Activated naive CD4-positive, alpha-beta T cell (primary cell): ENCODE measurements at places on chromosomes 7 and 10.

- DNase-seq, result no peak
These were observed 636.5 kb downstream of the ZNF716 start for GRCh38 chr7:58086461-58086860.

DNA sequence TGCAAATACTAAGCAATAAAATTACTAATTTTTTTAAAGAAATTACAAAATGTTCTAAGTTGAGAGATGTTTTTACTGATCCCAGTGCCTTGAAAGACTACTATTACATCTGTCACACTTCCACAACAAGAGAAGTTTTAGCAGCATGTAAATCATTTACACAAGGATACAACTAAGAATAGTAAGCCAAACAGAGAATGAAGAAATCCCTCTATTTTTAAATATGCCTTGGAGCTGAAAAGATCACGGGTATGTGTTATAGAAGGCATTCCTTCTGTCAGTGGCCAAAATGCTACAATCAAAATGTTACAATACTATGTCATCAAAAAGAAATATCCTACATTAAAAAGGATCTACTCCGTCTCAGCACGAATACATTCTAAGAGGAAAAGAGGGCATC, 52.6 kb downstream of the LARP4B start:
- no peak for DNase-seq

- DNase-seq, result no peak
These were observed 25.9 kb downstream of the ABRAXAS2 start for GRCh38 chr10:124827474-124827873.

DNA sequence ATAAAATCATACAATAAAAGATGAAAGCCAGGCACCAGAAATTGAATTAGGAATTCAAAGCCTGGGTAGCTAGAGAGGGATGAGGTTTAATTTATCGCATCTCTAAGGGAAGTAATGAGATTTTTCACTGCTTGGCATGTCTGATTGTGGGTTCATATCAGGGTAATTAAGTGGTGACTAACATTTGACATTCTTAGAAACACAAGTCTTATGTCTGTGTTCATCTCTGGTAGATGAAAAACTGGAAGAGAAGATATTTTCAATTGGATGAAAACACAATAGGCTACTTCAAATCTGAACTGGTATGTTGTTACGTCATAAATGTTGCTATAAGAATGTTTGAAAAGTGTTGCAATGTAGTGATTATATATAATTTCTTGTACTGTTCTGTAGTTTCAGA, 36.8 kb upstream of the ARMS2 start:
- DNase-seq, result no peak

GRCh38 chr10:1255600-1256431, 199.6 kb downstream of the WDR37 start:
- no peak for DNase-seq

- DNase-seq, result no peak
These were observed 33.5 kb downstream of the DPY19L1 start for GRCh38 chr7:35003679-35004303.

- DNase-seq, result no peak
These were observed 311.4 kb upstream of the LRGUK start for GRCh38 chr7:133815611-133816210.

DNA sequence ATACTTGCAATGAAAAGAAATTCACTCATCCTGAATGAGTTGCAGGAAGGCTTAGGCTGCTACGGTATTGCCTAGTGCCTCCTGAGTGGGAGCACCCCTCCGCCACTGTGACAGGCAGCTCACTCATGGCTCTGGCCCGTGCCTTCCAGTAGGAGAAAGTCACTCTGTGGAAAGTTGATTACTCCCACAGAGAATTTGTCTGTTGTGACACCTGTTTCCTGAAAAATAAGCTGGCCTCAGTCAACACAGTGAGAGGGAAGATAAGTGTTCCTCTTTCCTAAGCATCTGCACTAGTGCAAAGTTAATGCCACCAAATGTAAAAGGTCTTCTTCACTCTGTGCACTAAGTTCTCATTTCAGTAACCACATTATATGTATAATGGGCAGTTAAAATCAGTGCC, 158.8 kb upstream of the INHBA start:
- DNase-seq, result no peak

GRCh38 chr10:30557884-30558283, 71.7 kb downstream of the LYZL2 start:
- DNase-seq, result no peak

GRCh38 chr10:17178006-17178405, 23.5 kb downstream of the TRDMT1 start:
- DNase-seq, result no peak

DNA sequence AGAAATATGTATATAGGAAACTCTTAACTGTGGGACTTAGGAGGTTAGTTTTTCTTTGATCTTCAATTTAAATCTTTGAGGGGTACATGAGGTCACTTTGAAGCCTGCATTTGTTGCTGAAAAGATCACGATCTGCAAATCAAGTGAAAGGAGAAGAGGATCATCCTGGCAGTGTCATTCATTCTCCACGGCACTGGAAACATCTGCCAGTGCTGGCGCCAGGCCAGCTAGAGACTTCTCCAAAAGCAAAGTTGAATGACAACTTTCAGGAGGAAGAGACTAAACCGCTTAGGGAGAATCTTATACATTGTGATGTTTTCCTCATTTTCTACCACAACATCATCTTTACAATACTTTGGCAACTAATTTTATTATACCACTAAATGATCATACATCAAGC, 42.5 kb downstream of the MRC1 start:
- no peak for DNase-seq

DNA sequence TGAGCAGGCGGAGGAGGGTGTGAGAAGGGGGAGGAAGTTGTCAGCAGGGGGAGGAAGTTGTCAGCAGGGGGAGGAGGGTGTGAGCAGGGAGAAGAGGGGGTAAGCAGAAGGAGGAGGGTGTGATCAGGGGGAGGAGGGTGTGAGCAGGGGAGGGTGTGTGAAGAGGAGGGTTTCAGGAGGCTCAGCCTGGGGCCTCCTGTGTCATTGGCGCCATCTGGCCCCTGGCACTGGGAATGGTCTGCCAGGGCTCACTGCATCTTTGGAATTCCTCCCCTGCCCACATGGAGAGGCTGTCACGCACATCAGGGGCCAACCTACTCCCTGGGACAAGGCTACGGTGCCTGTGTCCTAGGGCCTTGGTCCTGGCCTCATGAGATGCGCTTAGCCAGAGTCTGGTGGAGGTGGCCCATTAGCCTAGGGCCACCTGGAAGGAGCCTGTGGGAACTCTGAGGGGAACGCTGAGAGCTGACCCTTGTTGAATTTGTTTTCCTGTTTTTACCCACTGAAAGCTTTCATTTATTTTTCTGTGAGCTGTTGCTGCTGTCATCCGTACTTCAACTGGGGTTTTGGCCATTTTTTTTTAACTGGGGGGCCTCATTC, 18.0 kb downstream of the CAMK2B start:
- no peak for DNase-seq

DNA sequence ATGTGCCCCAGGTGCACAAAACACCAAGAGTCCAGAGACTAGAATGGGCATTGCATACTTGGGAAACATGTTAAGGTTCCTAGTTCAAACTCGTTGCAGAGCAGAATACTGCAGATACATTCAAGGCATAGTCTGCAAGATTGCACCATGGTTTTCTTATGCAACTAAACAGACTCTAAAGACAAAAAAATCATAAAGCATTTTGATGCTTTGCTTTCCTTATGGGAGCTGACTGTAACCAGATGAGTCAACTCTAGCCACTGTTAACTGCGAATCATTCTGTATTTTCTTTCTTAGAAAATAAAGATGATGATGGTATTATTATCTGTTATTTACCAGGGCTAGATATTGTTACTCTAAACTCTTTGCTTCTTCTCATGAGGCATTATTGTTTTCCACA, 19.7 kb downstream of the TRUB1 start:
- no peak for DNase-seq

DNA sequence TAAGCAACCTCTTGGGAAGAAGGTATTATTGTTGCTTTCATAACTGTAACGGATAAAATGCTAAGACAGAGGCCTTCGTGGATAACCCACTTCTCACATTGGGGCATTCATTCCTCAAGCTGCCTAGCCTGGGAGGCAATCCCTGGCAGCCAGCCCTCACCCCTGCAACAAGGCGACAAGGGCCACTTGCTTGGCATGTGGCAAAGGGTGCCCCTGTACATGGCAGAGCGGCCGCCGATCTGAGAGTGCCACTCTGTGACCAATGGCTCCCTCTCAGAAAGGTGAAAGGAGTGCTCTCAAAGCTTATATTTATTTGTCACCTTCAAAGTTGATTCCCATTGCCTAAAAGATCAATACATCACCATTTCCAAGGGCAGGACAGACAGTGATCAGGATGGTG, 31.9 kb downstream of the EBF3 start:
- DNase-seq, result no peak

- DNase-seq, result no peak
These were observed 17.0 kb downstream of the KLHDC10 start for GRCh38 chr7:130087364-130087763.

- DNase-seq, result no peak
These were observed 138.1 kb upstream of the TCF7L2 start for GRCh38 chr10:112811741-112812551.

- DNase-seq, result no peak
These were observed 104.6 kb downstream of the CYTH3 start for GRCh38 chr7:6167587-6168476.

DNA sequence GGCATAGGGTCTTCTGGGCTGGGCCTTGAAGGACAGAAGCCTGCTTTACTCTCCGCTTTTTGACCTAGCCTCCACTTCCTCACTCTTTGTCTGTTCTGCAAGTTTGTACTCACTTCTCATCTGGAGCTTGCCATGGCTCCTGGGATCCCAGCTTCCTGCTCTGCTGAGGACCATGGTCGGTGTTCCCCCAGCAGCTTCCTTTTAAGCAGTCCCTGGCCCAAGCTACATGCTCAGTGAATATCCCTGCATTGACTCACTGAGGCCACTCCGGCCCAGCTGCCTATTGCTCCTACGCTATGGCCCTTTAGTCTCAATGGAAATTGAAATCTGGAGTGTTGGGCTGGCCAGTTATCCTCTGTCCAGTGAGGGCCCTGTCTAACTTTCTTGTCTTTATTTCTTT, 427.7 kb downstream of the RPS24 start:
- DNase-seq, result no peak

DNA sequence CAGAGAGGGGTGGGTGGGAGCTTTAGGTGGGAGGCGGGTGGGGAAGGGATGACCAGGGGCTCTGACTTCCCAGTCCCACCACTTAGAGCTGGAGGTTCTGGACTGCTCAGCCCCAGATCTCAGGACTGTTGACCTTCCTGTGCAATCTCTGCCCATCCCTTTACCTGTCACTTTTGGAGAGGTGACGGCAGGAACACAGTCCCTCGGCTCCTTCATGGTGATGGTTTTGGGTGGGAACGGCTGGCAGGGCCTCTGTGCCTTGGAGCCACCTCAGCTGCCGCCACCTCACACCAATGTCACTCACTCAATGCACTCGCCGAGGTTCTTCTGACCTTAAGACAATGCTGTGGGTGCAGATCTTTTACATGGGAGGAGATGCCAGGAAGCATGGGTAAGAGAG, 49.0 kb downstream of the TMEM270 start:
- no peak for DNase-seq

GRCh38 chr7:85750454-85750949, 563.6 kb upstream of the SEMA3D start:
- no peak for DNase-seq

- DNase-seq, result no peak
These were observed 91.7 kb downstream of the GLRX3 start for GRCh38 chr10:130227883-130228282.

DNA sequence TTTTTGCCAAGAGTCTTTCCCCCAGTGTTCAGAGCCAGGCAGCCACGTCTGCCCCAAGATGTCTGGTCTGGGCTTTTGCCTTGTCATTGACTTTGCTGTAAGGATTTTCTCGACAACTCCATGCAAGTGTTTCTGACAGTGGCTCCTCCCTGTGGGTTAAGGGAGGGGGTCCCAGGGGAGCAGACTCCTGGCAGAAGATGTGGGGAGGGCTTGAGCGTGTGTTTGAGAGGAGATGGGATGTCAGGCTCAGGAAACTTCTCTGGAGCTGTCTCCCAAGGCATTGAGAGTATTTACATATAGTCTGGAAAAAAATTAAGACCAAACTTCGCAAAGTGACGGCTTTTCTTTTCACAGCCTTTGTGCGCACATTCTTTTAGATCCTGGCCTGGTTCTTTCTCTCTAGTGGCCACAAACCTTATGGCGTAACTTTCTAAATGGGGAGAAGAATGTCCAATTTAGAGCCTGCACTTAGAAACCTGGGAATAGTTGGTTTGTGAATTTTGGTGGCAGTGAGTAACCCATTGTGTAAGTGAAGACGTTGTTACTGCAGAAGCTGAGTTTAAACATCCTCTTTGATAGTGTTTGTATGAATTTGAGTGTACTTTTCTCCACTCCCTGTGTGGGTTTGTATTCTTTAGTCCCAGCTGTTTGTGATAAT, 201.5 kb downstream of the LRMDA start:
- no peak for DNase-seq

GRCh38 chr7:155710031-155710430, 65.6 kb downstream of the RBM33 start:
- DNase-seq, result no peak

DNA sequence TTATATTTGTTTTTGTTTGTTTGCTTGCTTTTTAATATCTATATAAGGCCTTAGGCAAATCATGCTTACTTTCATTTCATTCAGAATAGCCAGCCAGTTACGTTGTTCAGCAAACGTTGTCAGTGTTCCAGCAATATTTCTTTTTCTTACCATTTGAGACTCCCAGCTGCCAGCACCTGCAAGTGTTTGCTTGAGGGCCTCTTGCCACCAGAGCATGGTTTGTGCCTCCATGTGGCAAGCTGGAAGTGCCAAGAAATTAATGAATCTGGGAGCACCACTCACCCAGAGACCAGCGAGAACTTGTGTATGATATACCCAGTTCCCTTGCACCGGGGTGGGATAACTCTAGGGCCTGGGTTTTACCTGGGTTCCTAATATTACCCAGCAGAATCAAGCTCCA, 177.1 kb upstream of the CSTF2T start:
- DNase-seq, result no peak

- no peak for DNase-seq
These were observed 789 bp downstream of the TCF7L2 start for GRCh38 chr10:112950714-112951358.

DNA sequence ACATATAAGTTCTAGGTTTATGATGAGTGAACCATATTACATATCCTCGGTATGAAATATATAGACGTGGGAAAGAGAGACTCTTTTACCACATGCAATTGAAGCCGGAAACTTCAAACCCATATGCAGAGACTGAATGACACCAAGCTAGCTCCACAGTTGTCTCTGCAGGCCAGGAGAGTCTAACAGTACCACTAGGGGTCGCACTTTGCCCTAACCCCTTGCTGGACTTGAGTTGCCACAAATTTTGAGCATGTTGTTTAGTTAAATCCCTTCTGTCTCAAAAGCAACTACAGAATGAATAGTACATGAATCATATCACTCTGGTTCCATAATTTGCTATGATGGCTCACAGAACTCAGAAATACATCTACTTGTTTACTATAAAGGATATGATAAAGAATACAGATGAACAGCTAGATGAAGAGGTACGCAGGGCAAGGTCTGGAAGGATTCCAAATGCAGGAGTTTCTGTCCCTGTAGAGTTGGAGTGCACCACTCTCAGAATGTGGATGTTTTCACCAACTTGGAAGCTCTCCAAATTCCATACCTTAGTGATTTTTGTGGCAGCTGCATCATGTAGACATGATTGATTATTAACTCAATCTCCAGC, 112.4 kb upstream of the YAE1 start:
- no peak for DNase-seq

GRCh38 chr10:92848037-92848440, 281 bp upstream of the EXOC6 start:
- DNase-seq, result no peak
